Activated T-helper 2 cell treated with anti-CD3 and anti-CD28 coated beads, Interferon-gamma antibody, Interleukin-2, Interleukin-4, amounts not matched to agents 10 μg/mL and 5 μg/mL and 100 μg/mL, durations not matched to agents 14 hours and 24 hours and 36 hours (primary cell): ENCODE measurements at places on chromosomes 4 and X. TPM values are rescaled to one million over a fixed set of nuclear protein-coding genes. Genes with fewer than 3 reads are reported as not detected.

Gene LPAR4
- not detected in 2 replicates for total RNA-seq

DNA sequence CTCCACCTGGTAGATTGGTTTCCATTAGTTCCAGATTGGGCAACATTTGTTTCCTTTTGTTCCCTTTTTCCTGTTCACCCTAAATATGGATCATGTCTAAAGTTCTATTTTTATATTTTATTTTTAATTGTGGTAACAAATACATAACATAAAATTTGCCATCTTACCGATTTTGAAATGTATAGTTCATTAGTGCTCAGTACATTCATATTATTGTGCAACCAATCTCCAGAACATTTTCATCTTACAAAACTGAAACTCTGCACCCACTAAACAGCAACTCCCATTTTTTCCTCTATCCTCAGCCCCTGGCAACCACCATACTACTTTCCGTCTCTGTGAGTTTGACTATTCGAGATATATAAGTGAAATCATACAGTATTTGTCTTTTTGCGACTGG lies 14.2 kb upstream of the RPS6KA3 start:
- H3K4me3 ChIP-seq, result no peak overlapping the region
- H3K27ac ChIP-seq, result no peak overlapping the region
- peaks cover 20% of the 10 kb centered on the region for H3K27me3 ChIP-seq
- no peaks in the 10 kb centered on the region for H3K36me3 ChIP-seq

DNA sequence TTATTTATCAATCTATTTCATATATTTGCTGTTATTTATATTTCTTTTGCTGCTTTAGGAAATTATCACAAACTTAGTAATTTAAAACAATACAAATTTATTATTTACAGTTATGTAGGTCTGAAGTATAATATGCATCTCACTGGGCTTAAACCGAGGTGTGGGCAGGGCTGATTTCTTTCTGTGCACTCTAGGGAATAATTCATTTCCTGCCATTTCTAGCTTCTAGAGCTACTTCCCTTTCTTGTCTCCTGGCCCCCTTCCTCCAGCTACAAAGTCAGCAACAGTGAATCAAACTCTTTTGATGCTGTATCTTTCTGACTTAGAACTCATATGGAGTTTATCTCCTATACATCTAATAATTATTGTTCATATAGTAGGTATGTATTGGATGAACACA lies 303.5 kb upstream of the ARSJ start:
- no peaks in the 10 kb centered on the region for H3K4me1 ChIP-seq
- no peaks in the 10 kb centered on the region for H3K27me3 ChIP-seq
- no peak for DNase-seq

DNA sequence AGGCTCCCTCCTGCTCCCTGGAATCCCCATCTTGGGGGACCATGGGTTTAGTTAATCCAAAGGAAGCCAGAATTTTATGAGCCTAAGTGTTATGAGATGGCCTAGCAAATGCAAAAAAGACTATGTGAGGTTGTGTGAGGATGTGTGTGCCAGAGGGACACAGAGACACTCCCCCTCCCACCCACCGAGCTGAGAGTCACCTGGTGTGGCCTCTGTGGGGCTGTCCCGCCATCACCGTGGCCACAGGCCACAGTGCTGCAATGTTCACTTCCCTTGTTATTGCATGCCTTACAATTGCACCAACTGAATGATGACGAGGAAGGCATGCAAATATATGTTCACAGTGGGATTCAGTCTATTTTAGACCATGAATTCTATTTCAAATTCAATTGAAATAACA lies 601 bp upstream of the FGFBP2 start:
- no peak overlapping the region for H3K27ac ChIP-seq
- no peak overlapping the region for H3K4me3 ChIP-seq
- no peak for DNase-seq
- peaks cover 24% of the 10 kb centered on the region for H3K27me3 ChIP-seq

DNA sequence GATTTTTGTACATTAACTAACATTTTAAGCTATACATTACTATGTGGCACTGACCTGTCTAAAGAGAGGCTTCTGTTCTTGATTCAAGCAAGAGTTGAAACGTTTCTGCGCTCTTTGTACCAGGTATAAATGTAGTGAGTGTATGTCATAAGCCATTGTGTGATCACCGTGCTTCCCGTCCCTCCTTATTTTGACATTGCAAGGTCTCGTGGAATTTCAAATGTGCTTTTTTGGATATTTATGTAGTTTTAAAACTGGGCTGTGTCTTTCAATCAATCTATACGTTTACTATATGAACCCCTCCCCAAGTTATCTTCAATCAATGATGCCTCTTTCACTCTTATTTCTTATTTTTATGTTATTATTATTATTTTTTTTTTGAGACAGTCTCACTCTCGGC lies at the start of gene KLHL15:
KLHL15 (minus strand) TSS at position 101 of the 400 bp plus-strand sequence. CDS start 20,493 bp downstream, outside the sequence.
- peaks cover 4% of the 10 kb centered on the region for H3K27me3 ChIP-seq
- peaks cover 9% of the 10 kb centered on the region for H3K36me3 ChIP-seq
- H3K4me1 ChIP-seq, result peaks cover 7% of the 10 kb centered on the region
- DNase-seq, result no peak
- peak within 1 kb of the TSS; percentile 85 for H3K4me3 ChIP-seq

Gene PNMA6A
- total RNA-seq, result 0.87 and 1.5 TPM in 2 replicates

Gene UGT2B10
- total RNA-seq, result not detected in 2 replicates

GRCh38 chr4:187475901-187476300 lies 519.7 kb upstream of the ZFP42 start:
- no peaks in the 10 kb centered on the region for H3K36me3 ChIP-seq
- H3K27ac ChIP-seq, result no peak overlapping the region
- no peak overlapping the region for H3K4me3 ChIP-seq
- DNase-seq, result no peak
- no peaks in the 10 kb centered on the region for H3K27me3 ChIP-seq

GRCh38 chr4:176300565-176300964 lies 19.2 kb upstream of the SPCS3 start:
- H3K27ac ChIP-seq, result no peak overlapping the region
- H3K4me1 ChIP-seq, result no peaks in the 10 kb centered on the region
- no peak overlapping the region for H3K4me3 ChIP-seq
- H3K27me3 ChIP-seq, result peaks cover 6% of the 10 kb centered on the region

Gene MXRA5
- not detected in 2 replicates for total RNA-seq

Gene NR3C2
- 0.21 and 0.32 TPM in 2 replicates for total RNA-seq

DNA sequence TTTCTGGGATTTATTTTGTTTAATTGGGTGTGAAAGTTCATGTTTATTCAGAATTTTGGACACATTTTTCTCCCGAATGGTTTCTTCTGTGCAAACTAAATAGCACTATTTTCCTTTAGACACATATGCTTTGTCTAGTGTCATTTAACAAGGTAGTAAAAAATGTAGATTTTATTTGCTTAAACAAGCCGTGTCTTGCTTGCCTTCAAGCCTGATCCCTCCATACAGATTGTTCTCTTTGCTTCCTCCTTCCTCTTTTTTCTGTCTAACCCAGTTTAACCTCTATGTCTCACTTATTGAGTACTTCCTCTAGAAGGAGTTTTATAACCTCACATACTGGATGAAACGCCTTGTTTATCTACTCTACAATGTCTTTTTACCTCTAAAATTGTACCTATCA lies 211.8 kb downstream of the NPFFR2 start:
- H3K27ac ChIP-seq, result no peak overlapping the region
- no peaks in the 10 kb centered on the region for H3K36me3 ChIP-seq
- no peaks in the 10 kb centered on the region for H3K4me1 ChIP-seq
- H3K27me3 ChIP-seq, result no peaks in the 10 kb centered on the region

- DNase-seq, result no peak
- no peaks in the 10 kb centered on the region for H3K27me3 ChIP-seq
- peaks cover 81% of the 10 kb centered on the region for H3K36me3 ChIP-seq
- no peak overlapping the region for H3K27ac ChIP-seq
- H3K4me1 ChIP-seq, result peaks cover 32% of the 10 kb centered on the region
- H3K4me3 ChIP-seq, result no peak overlapping the region
Observed at GRCh38 chrX:16852617-16853179, 17.5 kb downstream of the RBBP7 start.

- H3K27ac ChIP-seq, result no peak overlapping the region
- H3K4me1 ChIP-seq, result peaks cover 11% of the 10 kb centered on the region
- peaks cover 65% of the 10 kb centered on the region for H3K27me3 ChIP-seq
- H3K36me3 ChIP-seq, result no peaks in the 10 kb centered on the region
- DNase-seq, result peak; percentile 9
Observed at GRCh38 chr4:118351851-118352827, 664 bp downstream of the PRSS12 start.

DNA sequence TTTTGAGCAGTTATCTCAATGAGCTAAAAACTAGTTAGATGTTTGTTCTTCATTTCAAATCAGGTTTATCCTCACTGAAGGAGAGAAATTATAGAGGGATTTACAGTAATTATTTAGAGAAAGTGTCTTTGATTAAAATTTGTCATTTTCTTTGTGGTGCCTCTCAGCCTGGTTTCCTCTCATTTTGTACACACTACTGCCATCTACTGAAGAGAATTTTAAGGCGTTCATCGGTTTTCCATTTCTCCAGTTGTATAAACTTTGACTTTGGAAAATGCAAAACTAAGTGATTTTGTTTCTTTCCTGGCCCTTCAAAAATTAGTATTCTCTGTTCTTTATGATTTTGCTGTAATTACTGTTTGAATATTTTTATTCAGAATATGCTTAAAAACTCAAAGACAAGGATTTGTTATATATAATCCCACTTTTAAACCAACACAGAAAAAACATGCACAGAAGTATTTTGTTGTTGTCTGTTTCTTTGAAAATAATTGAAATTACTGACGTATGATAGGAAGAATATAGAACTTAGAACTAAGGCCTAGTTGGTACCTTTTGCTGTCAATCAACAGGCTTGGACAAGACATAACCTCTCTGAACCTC lies 34.4 kb upstream of the ANXA3 start:
- no peak overlapping the region for H3K27ac ChIP-seq
- peaks cover 11% of the 10 kb centered on the region for H3K27me3 ChIP-seq
- no peaks in the 10 kb centered on the region for H3K4me1 ChIP-seq
- no peak overlapping the region for H3K4me3 ChIP-seq
- DNase-seq, result no peak
- H3K36me3 ChIP-seq, result no peaks in the 10 kb centered on the region
